Activated CD8-positive, alpha-beta T cell treated with anti-CD3 and anti-CD28 coated beads, Interleukin-2, amount 10 ng/mL, durations not matched to agents 7 days and 5 days (primary cell): ENCODE measurements at places on chromosomes 4 and X.

DNA sequence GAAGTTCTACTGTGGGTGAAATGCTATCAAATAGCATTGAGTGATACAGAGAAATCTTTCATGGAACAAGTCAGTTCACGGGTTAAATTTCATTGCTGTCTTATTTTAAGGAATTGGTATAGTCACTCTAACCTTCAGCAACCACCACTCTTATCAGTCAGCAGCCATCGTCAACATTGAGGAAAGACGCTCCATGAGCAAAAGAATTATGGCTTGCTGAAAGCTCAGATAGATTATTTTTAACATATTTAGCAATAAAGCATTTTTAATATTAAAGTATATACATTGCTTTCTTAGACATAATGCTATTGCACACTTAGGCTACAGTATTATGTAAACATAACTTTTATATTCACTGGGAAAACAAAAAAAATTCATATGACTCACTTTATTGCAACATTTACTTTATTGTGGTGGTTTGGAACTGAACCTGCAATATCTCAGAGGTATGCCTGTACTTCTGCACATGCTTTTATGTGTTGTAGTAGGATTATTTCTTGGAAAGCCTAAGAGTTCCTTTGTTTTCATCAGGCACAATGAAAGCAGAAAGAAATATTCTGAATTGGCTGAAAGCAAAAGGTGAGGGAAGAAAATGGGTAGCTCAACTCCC lies 586.7 kb downstream of the GBA3 start:
- no peak for DNase-seq

GRCh38 chr4:56856656-56857055 lies 35.2 kb upstream of the SPINK2 start:
- no peak for DNase-seq

- DNase-seq: no peak
These were observed 389.2 kb upstream of the TENM3 start for GRCh38 chr4:181853881-181854511.

- no peak for DNase-seq
These were observed 93.0 kb downstream of the PHKA2 start for GRCh38 chrX:18890724-18891547.

GRCh38 chr4:165548702-165549101 lies 169.9 kb downstream of the CPE start:
- DNase-seq: no peak

- no peak for DNase-seq
These were observed 134.6 kb downstream of the KDM6A start for GRCh38 chrX:45007598-45007997.

GRCh38 chr4:118836301-118837120 lies 585 bp upstream of the SEC24D start:
- DNase-seq: peak; percentile 66

GRCh38 chr4:94947681-94948108 lies 189.9 kb downstream of the BMPR1B start:
- no peak for DNase-seq

DNA sequence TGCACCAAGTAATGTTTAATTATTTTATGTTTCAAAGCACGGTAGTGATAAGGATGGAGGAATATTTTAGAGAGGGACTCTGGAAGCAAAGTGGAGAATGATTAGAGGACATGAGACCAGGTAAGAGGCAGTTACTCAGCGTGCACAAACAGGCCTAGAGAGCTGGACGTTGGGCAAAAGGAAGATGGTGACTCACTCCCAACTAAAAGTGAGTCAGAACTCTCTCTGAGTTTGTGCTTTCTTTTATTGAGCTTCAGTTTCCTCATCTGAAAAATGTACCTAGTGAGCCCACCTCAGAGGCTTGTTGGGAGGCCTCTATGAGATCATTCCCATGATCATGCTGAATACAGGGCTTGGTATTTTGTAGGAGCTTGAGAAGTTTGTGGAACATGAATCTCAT lies 1.6 kb upstream of the ZC4H2 start:
- no peak for DNase-seq

- no peak for DNase-seq
These were observed 14.0 kb downstream of the ARHGEF6 start for GRCh38 chrX:136766785-136767103.

DNA sequence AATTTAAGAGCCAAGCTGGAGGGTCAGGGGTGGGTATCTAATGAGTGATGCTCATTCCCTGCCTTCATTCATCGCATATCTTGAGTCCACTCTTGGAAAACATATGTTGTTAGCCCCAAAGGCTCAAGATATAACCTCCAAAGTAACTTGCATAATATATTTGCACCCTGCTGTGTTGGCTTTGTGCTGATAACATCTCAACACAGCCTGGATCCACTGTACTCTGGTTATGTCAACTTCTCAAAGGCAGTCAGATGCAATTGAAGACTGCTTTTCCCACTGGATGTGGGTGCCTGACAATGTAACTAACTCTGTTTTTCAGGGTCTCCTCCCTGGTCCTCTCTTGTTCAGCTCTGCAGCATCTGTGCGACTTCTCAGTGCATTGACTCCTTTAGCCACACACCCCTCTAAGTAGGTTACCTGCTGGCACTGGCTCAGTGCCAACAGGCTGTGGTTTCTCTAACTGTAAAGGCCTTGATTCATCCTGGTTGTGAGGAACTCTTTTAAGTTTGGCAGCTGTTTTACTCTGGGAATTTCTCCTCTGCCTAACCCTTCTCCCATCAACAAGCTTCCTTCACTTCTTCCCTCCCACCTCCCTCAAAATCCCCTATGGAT lies 28.1 kb downstream of the SLC16A2 start:
- DNase-seq: no peak

DNA sequence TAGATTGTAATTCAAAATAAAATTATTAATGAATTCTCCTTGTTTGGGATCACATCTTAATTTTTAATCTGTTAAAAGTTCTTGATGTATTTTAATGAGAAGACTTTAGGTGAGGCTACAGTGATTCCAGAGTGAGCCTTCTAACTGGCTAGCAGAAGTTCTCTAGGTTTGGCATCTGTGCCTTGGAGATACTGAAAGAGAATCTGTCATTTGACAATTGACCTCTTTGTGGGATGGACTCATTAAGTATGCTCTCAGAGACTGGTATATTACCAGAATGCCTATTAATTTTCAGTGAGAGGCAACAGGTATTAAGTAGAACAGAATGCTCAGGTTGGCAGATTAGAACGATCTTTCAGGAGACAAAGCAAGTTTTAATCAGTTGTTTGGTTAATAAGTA lies 10.2 kb downstream of the CCNG2 start:
- DNase-seq: no peak

GRCh38 chrX:66918511-66918910 lies 279.6 kb upstream of the EDA2R start:
- no peak for DNase-seq

- DNase-seq: no peak
These were observed 42.8 kb upstream of the CHRNA9 start for GRCh38 chr4:40292313-40292759.

- peak; percentile 31 for DNase-seq
These were observed 17.8 kb downstream of the ZNF185 start for GRCh38 chrX:152915541-152916241.

GRCh38 chrX:12988797-12989196 lies 13.9 kb downstream of the TMSB4X start:
- no peak for DNase-seq

DNA sequence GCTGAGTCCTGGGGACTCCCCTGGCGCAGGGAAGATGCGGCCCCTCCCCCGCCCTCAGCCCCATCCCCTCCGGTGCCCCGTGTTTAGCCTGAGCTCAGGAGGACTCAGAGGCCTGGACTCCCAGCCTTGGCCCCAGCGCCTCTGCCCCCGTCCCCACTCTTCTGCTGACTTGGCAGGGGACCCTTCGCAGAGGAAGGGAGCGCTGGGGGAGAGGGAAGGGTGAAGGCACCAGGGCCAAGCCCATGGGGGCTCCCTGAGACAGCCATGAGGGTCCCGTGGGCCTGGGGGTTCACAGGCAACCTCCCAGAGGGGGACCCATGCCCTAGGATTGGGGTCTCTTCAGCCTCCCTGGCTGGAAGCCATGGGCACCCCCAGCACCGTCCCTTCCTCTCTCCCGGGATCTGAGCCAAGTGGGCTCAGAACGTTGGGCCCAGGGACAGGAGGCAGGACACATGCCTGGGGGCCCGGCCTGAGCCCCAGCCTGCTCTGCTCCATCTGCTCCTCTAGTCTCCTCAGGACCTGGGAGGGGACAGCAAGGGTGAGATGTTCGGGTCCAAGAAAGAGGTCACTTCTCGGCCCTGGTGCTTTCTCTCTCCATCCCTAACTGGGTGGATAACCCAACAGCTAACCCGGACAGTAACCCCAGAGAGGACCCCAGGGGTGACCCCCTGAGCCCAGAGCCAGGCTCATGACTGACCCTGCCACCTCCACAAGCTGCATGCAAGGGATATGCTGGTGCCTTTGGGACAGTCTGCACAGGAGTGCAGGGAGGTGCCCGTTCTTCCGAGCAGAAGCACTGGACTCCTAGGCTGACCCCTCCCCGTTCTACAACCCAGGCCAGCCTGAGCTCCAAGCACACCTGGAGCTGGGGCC lies 1.5 kb upstream of the CPLX1 start:
- DNase-seq: no peak

- no peak for DNase-seq
These were observed 71.3 kb upstream of the ADGRG2 start for GRCh38 chrX:19193565-19193964.

DNA sequence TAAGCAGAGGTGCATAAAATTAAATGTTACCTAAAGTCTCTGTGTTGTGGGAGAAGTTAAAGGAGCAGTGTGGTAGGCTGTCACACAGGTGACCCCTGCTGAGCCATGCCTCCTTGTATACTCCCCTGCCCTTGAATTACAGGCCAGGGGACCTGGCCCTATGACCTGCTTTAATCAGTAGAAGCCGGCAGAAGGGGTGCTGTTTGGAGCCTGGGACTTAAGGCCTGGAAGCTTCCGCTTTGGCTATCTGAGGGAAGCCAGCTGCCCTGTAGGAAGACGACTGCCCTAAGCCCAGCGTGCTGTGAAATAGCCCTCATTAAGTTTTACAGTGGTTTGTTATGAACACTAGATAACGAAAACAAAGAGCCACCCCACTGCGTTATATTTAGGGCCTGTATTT lies 34.1 kb downstream of the SPINK2 start:
- no peak for DNase-seq
